CD4-positive, alpha-beta memory T cell (primary cell): ENCODE measurements at places on chromosomes 12 and 14. TPM values are rescaled to one million over a fixed set of nuclear protein-coding genes. Genes with fewer than 3 reads are reported as not detected.

DNA sequence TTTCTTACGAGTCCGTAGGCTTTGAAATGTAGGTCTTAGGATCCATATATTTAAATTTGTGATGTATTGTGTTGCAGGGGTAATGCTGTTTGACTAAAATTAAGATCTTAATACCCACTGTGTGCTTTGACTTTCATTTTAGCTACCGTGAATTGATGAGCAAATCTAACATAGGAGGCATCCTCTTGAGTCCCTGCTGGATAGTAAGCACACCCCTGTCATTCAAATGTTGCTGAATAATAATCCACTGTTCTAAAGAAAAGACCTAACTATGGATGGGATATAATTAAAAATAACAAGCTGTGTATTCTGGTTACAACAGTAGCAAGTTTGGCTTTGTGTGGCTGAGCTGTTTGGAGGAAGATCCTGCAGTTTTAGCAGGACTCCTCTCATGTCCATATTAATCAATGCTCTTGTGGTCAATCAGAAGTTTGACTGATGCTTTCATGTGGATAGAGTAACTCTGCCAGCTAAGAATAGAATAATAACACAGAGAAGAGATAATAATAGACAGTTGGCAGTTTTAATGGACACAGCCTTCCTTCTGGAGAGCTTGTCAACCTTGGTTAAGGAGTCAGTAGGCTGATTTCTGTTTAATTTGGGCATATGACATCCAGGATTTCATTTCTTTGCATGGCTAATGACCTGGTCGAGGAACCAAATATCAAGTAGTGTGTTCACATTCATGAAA is 148.1 kb upstream of the MIS18BP1 start:
- H3K4me1 ChIP-seq, result no peaks in the 10 kb centered on the region
- no peak for DNase-seq
- no peaks in the 10 kb centered on the region for H3K27me3 ChIP-seq
- no peak overlapping the region for H3K27ac ChIP-seq
- H3K4me3 ChIP-seq, result no peak overlapping the region

DNA sequence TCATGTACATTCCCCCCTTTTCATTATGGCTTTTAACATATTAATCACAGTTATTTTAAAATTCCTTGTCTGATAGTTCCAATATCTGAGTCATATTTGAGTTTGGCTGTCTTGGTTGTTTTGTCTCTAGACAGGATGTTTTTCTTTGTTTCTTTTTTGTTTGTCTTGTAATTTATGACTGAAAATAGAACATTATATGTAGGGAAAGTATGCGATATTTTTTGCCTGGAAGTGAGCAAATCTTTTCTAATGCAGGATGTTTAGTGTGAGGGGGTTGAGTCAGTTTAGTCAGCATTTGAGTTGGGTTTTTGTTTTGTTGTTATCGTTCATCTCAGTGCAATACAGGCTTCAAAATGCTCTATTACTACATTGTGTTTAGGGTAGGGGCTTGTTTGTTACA is 239.7 kb downstream of the SNAPC1 start:
- no peak for DNase-seq
- no peaks in the 10 kb centered on the region for H3K36me3 ChIP-seq
- no peaks in the 10 kb centered on the region for H3K27me3 ChIP-seq
- no peaks in the 10 kb centered on the region for H3K4me1 ChIP-seq
- no peak overlapping the region for H3K27ac ChIP-seq

- H3K4me1 ChIP-seq, result no peaks in the 10 kb centered on the region
- no peak overlapping the region for H3K27ac ChIP-seq
- no peak for DNase-seq
Measured at GRCh38 chr12:123914726-123915333, 57.8 kb downstream of the CCDC92 start.

GRCh38 chr12:120225200-120225558 is 24.3 kb upstream of the RPLP0 start:
- peaks cover 45% of the 10 kb centered on the region for H3K36me3 ChIP-seq
- peaks cover 52% of the 10 kb centered on the region for H3K4me1 ChIP-seq
- H3K27ac ChIP-seq, result no peak overlapping the region
- no peak overlapping the region for H3K4me3 ChIP-seq
- DNase-seq, result no peak

- H3K4me1 ChIP-seq, result peaks cover 10% of the 10 kb centered on the region
- peaks cover 10% of the 10 kb centered on the region for H3K27me3 ChIP-seq
- no peak for DNase-seq
- H3K27ac ChIP-seq, result no peak overlapping the region
- H3K4me3 ChIP-seq, result no peak overlapping the region
Measured at GRCh38 chr12:51851413-51852124, 3.1 kb upstream of the FIGNL2 start.

- DNase-seq, result no peak
- no peaks in the 10 kb centered on the region for H3K36me3 ChIP-seq
- H3K4me3 ChIP-seq, result no peak overlapping the region
- no peak overlapping the region for H3K27ac ChIP-seq
Measured at GRCh38 chr12:15472036-15472435, 149.7 kb downstream of the PTPRO start.

- no peak overlapping the region for H3K4me3 ChIP-seq
- H3K36me3 ChIP-seq, result peaks cover 5% of the 10 kb centered on the region
- H3K4me1 ChIP-seq, result no peaks in the 10 kb centered on the region
- no peak overlapping the region for H3K27ac ChIP-seq
Measured at GRCh38 chr14:71116568-71117122, 209.4 kb downstream of the PCNX1 start.

DNA sequence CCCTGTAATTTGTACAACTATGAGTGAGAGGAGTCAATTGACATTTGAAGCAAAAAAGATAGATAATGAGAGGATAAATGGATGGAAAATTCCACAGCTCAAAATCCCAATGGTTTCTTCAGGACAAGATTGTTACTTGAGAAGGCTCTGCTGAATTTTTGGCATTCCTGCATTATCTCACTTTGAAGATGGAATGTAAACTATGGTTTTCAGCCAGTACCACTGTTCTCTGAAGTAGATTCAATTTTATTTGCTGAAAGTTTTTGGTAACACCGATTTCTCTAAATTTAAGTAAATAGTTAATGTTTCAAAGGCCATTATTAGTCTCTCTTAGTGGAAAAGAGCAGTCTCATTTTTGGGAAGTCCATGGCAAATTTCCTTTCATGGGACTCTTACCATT is 121.9 kb upstream of the SLC38A2 start:
- H3K36me3 ChIP-seq, result no peaks in the 10 kb centered on the region
- no peaks in the 10 kb centered on the region for H3K27me3 ChIP-seq
- H3K27ac ChIP-seq, result no peak overlapping the region
- no peaks in the 10 kb centered on the region for H3K4me1 ChIP-seq
- H3K4me3 ChIP-seq, result no peak overlapping the region
- no peak for DNase-seq

DNA sequence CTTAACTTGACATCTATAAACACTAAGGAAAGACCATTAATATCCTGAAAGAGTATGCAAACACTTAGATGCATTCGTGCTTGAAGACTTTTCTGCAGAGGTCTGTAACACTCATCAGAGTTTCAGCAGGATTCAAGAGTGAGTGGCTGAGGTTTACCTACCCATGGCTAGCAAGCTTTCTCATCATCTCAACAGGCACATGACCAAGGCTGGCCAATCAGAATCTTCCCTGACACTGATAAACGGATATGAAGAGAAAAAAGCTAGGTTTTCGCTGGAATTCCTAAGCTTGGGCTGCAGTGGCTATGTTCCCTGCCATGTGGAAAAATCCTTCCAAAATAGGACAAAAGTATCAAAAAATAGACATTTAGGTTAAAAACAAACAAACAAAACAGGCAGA is 162.1 kb upstream of the USP15 start:
- no peak overlapping the region for H3K27ac ChIP-seq
- no peaks in the 10 kb centered on the region for H3K4me1 ChIP-seq
- no peaks in the 10 kb centered on the region for H3K36me3 ChIP-seq
- no peak for DNase-seq
- no peak overlapping the region for H3K4me3 ChIP-seq

DNA sequence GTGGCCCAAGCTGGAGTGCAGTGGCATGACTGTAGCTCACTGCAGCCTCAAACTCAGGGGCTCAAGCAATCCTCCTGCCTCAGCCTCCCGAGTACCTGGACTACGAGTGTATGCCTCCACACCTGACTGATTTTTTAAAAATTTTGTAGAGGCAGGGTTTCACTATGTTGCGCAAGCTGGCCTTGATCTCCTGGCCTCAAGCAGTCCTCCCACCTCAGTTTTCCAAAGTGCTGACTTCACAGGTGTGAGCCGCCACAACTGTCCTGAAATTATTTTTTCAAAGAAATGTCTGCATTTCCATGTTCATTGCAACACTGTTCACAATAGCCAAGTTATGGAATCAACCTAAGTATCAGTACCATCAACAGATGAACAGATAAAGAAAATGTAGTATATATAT is 111.4 kb downstream of the FOXA1 start:
- H3K27ac ChIP-seq, result no peak overlapping the region
- no peaks in the 10 kb centered on the region for H3K36me3 ChIP-seq
- DNase-seq, result no peak
- H3K4me3 ChIP-seq, result no peak overlapping the region
- H3K4me1 ChIP-seq, result no peaks in the 10 kb centered on the region

GRCh38 chr12:95858451-95859343 is at the start of gene SNRPF:
Gene SNRPF, plus strand, starts transcription at chr12:95858952. Its CDS starts 122 bp downstream, at chr12:95859074.
- H3K36me3 ChIP-seq, result peaks cover 19% of the 10 kb centered on the region
- no peaks in the 10 kb centered on the region for H3K27me3 ChIP-seq
- peak within 1 kb of the TSS; percentile 77 for H3K4me3 ChIP-seq
- DNase-seq, result peak; percentile 93

DNA sequence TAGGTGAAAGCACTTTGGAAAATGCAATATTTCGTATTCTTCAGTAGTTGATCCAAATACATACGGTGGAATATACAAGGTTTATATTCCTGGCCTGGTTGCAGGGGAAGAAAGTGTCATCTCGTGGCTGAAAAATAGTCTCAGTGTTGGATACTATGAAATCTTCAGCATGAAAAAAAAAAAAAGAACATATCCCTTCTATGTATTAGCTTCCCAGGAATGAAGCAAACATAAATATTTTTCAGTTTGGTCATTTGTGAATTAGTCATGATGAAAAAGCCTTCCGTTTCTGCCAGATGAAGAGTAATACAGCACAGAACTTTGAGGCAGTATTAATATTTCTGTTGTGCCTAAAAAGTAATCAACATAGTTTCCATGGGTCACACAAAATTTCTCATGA is 36.7 kb downstream of the FLRT2 start:
- H3K4me3 ChIP-seq, result no peak overlapping the region
- no peak for DNase-seq
- H3K27ac ChIP-seq, result no peak overlapping the region
- no peaks in the 10 kb centered on the region for H3K36me3 ChIP-seq
- no peaks in the 10 kb centered on the region for H3K27me3 ChIP-seq

DNA sequence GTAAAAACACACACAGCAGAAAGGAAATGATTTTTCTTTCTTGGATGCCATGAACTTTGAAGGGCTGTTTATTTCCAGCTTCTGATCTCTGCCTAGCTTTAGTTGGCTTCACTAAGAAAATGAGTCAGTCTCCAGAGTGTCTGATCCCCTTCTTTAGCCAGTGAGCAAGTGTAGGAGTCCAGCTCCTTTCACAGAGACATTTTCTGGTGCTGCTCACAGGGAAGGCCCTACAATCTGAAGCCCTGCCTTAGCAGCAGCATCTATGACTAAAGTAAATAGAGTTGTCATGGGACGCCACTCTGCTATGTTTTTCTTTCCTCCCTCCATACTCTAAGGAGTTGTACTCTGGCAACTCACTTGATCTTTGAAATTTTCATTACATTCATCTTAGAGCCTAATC is 103.5 kb downstream of the RPAP3 start:
- no peak for DNase-seq
- no peaks in the 10 kb centered on the region for H3K36me3 ChIP-seq
- H3K4me1 ChIP-seq, result no peaks in the 10 kb centered on the region
- no peak overlapping the region for H3K27ac ChIP-seq
- no peak overlapping the region for H3K4me3 ChIP-seq

GRCh38 chr14:105226198-105226597 is 22.1 kb upstream of the BTBD6 start:
- H3K27me3 ChIP-seq, result no peaks in the 10 kb centered on the region
- DNase-seq, result no peak
- H3K27ac ChIP-seq, result no peak overlapping the region
- no peaks in the 10 kb centered on the region for H3K4me1 ChIP-seq
- H3K36me3 ChIP-seq, result peaks cover 25% of the 10 kb centered on the region
- H3K4me3 ChIP-seq, result no peak overlapping the region

DNA sequence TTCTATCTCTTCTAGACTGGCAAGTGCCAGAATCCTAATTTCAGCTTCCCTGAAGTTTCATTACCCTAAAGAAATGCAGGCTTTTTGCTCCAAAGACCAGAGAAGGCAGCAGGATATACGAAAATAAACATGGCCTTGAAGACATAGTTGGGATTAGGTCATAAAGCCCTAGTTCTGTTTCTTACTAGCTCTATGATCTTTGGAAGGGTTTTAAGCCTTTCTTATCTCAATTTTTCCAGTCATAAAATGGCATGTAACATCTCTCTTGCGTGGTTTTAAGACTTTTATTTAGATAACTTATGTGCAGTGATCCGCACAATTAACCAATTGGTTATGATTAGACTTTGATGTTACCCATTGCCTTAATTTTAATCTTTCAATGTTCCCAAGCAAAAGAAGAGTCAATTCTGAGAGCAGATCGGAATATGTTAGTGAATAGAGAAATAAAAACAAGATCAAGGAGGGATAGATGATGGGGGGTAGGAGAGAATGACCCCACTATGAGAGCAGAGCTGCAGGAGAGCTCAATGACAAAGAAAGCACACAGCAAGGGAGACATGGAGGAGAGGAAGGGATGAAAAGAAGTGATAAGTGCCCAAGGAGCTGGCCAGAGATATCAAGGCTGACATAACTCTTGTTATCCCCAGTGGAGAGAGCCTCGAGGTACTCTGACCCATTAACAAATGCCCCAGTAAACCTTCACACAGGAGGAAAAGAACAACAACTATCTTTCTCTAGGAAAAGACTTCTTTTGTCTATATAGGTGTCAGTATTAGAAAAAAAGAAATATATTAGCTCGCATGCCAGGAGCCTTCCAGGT is 53.0 kb upstream of the ANP32D start:
- no peak for DNase-seq
- H3K36me3 ChIP-seq, result no peaks in the 10 kb centered on the region
- H3K4me1 ChIP-seq, result no peaks in the 10 kb centered on the region
- H3K27me3 ChIP-seq, result no peaks in the 10 kb centered on the region

- DNase-seq, result no peak
- no peaks in the 10 kb centered on the region for H3K27me3 ChIP-seq
- no peak overlapping the region for H3K27ac ChIP-seq
- peaks cover 28% of the 10 kb centered on the region for H3K36me3 ChIP-seq
- no peak overlapping the region for H3K4me3 ChIP-seq
Measured at GRCh38 chr14:30597504-30597903, 24.6 kb upstream of the SCFD1 start.

DNA sequence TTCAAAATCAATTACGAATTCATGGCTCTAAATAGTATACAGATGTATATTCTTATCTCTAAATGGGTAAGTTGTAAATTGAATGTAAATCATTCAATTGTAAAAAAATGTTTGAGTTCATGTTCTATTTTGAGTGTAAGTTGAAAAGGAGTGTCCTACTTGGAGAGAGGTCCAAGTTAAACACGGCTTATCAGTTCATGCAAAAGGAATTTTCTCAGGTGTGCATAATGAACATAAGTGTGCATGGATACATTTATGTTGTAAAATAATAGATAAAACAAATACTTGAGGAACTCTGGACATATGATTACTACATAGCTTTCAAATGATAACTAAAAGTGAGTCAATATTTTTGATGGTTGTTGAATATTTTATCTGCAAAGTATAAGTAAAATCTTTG is 79.5 kb downstream of the PPFIA2 start:
- H3K36me3 ChIP-seq, result no peaks in the 10 kb centered on the region
- no peak for DNase-seq
- H3K4me1 ChIP-seq, result no peaks in the 10 kb centered on the region
- no peak overlapping the region for H3K4me3 ChIP-seq

Gene SLC16A7
- total RNA-seq, result 52.9 TPM

Gene AICDA
- not detected for total RNA-seq

Gene VDR
- total RNA-seq, result 1.6 TPM

Gene TUBA1A
- 102 TPM for total RNA-seq

Gene SPX
- 0.49 TPM for total RNA-seq

Gene PPP1R3E
- 87.3 TPM for total RNA-seq

Gene SLC17A8
- total RNA-seq, result not detected
